ENCODE measurements at places on chromosomes 11 and 22. TPM values are rescaled to one million over a fixed set of nuclear protein-coding genes. Genes with fewer than 3 reads are reported as not detected.

The MIAT gene
- 0.54 TPM for total RNA-seq

The C11orf87 gene
- not detected for total RNA-seq

The POTEH gene
- not detected for total RNA-seq

The NPTXR gene
- total RNA-seq, result 19.6 TPM

The SPA17 gene
- total RNA-seq, result 1.7 TPM

The OR6T1 gene
- not detected for total RNA-seq

The IFITM1 gene
- total RNA-seq, result 51.6 TPM

The OR8D4 gene
- not detected for total RNA-seq

The BRD1 gene
- 17.1 TPM for total RNA-seq

The MN1 gene
- total RNA-seq, result 8.3 TPM

The SLC22A25 gene
- total RNA-seq, result not detected

The OR2D2 gene
- not detected for total RNA-seq

The RASGRP2 gene
- 23.3 TPM for total RNA-seq

The CECR2 gene
- total RNA-seq, result 6.3 TPM

The DNAJB13 gene
- total RNA-seq, result not detected

The CCDC188 gene
- total RNA-seq, result 0.50 TPM

The MRGPRE gene
- total RNA-seq, result 0.21 TPM

The MTMR2 gene
- total RNA-seq, result 20.2 TPM

The DLAT gene
- 171 TPM for total RNA-seq

The OR1S1 gene
- not detected for total RNA-seq

The TRIM49 gene
- total RNA-seq, result not detected

The RFPL2 gene
- not detected for total RNA-seq

The APOA4 gene
- not detected for total RNA-seq

The NLRP10 gene
- total RNA-seq, result not detected

All from heart right ventricle (tissue), 16 donors.